ENCODE measurements at places on chromosomes 6 and 20.

GRCh38 chr20:4574356-4574690, 147.4 kb upstream of the PRND start:
- no peak for DNase-seq

GRCh38 chr6:8731874-8732273, 296.5 kb upstream of the SLC35B3 start:
- DNase-seq: no peak

DNA sequence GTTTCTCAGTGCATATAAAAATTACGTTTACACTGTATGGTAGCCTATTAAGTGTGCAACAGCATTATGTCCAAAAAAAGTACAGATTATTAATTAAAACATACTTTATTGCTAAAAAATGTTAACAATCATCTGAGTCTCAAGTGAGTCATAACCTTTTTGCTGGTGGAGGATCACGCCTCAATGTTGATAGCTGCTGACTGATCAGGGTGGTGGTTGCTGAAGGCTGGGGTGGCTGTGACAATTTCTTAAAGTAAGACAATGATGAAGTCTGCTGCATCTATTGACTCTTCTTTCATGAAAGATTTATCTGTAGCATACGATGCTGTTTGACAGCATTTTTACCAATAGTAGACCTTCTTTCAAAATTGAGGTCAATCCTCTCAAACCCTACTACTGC, 155.1 kb downstream of the BTBD9 start:
- DNase-seq: no peak

- DNase-seq: no peak
Measured at GRCh38 chr6:41555326-41556300, 9.4 kb downstream of the FOXP4 start.

- no peak for DNase-seq
Measured at GRCh38 chr6:33610779-33611732, 10.1 kb upstream of the ITPR3 start.

GRCh38 chr6:5590187-5590586, 328.9 kb downstream of the FARS2 start:
- no peak for DNase-seq

- DNase-seq: peak; percentile 84
Measured at GRCh38 chr6:4732691-4733315, 43.4 kb upstream of the CDYL start.

DNA sequence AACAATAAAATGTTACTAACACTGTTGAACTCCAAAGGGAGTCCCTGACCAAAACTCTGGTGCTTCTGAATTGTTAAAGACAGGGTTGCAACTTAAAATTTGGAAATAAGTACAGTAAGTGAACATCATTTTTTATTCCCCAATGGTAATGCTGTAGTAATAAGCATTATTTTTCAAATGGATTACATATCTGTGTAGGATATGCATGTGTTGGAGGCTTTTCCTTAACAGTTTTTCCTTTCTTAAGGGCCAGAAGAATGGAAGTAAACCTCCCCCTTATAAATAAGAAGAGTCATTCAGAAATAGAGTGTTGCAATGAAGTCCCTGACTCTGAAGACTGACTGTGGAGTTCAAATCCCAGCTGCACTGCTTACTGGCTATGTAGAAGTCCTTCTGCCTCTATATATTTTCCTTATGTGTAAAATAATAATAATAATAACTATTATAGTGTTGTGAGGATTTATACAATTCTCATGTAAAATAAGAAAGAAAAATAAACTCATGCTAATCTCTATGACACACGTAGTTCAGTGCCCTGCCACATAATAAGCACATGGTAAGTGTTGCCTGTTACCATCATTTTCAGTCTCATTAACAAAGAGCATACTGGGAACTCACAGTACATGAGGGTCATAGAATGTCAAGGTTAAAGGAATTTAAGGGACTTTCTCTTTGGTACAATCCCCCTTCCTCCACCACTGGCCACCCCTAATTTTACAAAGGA, 129.8 kb upstream of the SMLR1 start:
- no peak for DNase-seq

- no peak for DNase-seq
Measured at GRCh38 chr6:15456422-15456821, 206.4 kb downstream of the DTNBP1 start.

DNA sequence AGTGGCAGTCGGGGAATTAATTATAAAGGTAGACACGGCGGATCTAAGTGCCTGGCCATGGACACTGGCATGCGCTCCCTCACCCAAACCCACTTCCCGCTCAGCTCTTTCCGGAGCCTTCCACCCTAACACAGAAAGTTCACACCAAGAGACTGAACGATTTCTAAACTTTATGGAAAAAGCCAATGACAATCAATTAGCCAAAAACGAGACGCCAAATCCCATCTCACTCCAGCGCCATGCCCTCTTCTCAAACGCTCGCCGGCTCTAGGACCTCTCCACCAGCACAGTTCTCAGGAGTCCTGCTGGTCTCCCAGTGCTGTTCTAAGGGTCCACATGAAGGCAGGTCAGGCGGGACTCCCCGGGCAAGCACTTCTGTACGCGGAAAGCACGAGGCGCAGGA, 641 bp downstream of the SF3B5 start:
- DNase-seq: no peak

DNA sequence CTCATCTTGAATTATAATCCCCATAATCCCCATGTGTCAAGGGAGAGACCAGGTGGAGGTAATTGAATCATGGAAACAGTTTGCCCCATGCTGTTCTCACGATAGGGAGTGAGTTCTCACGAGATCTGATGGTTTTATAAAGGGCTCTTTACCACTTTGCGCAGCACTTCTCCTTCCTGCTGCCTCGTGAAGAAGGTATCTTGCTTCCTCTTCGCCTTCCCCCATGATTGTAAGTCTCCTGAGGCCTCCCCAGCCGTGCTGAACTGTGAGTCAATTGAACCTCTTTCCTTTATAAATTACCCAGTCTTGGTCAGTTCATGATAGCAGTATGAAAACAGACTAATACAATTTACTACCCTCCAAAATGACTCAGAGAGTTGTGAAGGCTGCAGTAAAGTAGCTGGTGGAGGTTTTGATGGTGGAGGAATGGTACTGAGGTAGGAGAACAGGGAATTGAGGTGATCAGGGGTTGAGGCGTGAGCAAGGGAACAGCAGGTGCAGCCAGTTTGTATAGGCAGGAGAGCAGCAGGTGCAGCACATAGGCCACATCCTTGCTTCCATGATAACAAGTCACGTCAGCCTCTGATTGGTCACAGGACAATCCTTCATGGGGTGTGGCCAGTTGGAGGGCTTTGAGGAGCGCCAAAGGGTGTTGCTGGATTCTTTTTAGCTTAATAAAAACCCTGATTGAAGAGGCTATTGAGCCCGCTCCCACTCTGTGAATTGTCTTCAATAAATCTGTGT, 150.0 kb downstream of the CDC5L start:
- no peak for DNase-seq

GRCh38 chr20:58584881-58585752, 66.0 kb upstream of the STX16 start:
- no peak for DNase-seq

DNA sequence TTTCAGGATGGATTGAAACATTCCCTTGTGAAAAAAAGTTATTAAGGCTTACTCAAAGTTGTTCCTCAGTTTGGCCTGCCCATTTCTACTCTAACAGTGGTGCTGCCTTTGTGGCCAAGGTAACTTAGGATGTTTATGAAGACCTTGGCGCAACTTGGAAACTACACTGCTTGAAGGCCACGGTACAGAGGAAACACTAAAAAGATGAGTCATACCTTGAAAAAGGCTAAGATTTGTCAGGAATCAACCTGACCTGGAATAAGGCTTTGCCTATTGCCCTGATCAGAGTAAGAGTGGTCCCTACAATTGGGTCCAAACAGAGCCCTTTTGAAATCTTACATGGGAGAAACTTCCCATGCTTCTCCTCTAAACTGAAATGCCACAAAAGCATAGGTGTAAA, 119.9 kb upstream of the MOCS1 start:
- no peak for DNase-seq

DNA sequence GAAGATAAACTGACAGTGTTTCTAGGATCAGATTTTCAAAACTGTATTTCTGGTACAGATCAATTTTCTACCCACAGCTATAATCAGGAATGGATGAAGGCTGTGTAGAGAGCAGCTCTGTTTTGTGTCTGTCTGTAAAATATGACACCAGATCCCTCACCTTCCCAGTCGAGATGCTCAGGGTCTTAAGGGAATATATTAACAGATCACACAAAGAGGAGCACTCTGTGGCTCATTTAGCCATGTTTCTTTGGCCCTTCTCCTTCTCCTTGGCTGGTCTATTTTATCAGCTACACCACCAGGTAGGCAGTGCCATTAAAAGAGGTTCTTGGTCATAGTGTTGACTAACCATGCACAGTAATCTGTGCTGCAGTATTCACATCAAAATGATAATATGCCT, 82.6 kb downstream of the PREP start:
- DNase-seq: no peak

- DNase-seq: no peak
Measured at GRCh38 chr20:61989741-61990140, 75.9 kb downstream of the TAF4 start.

GRCh38 chr20:62900052-62900691, 26.1 kb downstream of the DIDO1 start:
- peak; percentile 30 for DNase-seq

DNA sequence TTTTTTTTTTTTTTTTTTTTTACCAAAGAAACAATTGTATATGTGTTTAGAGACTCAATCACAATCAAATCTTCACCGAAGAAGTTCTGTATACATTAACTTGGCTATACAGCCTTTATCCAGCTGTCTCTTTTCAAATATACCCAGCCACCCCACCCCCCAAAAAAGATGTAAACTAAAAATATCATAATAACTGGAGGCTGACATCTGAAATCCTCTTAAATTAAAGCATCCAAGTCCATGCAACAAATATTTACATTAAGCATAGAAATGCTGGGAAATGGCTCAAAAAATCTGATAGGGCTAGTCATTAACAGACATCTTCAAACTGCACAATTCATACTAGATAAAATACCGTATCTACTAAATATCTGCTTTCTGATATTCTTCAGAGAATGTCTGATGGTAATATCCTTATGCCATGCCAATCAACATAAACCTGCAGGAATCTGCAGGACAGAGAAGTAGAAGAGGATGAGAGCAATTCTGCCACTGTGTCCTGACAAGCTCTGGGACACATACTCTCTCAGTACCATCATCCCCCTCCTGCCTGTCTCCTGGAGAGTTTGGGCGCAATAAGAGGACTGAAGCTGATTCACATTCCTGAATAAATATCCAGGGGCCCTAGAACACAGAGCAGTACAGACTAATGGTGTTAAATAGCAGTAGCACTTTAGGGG, 152.4 kb downstream of the KIF6 start:
- no peak for DNase-seq

DNA sequence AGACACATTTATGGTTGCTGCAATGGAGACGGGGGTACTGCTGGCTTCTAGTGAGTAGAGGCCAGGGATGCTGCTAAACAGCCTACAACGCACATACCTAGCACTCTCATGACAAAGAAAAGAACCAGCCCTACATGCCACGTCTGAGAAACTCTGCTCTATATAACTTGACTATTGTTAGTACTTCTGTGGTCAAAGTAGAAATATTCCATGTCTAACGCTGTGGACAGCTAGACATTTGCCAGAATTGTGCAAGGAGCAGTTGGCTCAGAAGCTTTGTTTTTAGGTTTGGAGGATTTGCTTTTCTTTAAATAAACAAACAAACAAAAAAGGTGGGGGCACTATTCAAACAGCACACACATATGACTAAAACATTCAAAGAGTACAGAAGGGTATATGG, 20.5 kb downstream of the UBE2V1 start:
- no peak for DNase-seq

- no peak for DNase-seq
Measured at GRCh38 chr6:51843456-51844056, 243.9 kb downstream of the PKHD1 start.

DNA sequence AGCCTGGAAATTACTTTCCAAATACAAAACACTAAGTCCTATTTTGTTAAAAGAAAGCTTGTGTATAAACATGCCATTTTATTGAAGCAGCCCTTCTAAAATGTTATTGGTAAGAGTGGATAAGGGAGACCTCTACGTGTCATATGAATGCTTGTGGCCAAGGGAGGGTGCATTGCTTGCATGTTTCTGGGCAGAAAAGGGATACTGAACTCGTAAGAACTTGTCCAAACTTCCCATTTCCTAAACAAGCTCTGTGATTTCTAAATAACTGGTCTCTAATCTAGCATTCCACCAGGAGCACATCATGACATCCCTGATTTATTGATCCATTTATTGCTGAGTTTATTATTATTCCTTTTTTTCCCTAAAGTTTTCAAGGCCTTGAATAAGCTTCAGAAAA, 474.1 kb downstream of the CD109 start:
- no peak for DNase-seq

- DNase-seq: no peak
Measured at GRCh38 chr6:33587529-33587928, 7.5 kb upstream of the BAK1 start.

- DNase-seq: no peak
Measured at GRCh38 chr20:56372850-56373249, 14.1 kb downstream of the FAM210B start.

- no peak for DNase-seq
Measured at GRCh38 chr6:112178846-112179245, 75.5 kb downstream of the LAMA4 start.

DNA sequence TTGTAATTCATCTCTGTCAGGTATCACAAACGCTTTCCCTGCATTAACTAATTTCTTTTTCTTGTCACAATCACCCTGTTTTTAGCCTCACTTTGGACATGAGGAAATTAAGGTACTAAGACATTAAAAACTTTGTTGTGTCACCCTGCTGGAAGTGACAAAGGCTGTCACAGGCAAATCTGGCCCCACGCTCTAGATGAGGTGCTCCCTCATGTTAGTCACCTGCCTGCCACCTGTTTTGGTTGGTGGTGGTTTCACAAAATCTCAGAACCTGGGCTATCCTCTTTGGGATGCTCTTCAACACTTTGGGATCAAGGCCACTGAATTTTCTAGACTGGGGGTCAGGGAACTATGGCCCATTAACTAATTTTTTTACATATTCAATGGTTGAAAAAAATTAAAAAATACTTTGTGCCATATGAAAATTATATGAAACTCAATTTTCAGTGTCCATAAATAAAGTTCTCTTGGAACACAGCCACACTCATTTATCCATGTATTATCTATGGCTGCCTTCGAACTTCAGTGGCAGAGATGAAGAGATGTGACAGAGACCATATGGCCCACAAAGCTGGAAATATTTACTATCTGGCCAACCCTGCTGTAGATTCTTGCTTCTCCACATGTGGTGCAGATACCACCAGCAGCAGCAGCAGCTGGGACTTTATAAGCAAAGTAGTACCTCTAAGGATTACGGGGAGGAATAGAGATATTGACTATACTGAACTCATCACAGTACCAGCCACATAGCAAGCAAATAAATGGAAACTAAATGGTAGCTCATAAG, 16.1 kb upstream of the TNFAIP3 start:
- DNase-seq: no peak

DNA sequence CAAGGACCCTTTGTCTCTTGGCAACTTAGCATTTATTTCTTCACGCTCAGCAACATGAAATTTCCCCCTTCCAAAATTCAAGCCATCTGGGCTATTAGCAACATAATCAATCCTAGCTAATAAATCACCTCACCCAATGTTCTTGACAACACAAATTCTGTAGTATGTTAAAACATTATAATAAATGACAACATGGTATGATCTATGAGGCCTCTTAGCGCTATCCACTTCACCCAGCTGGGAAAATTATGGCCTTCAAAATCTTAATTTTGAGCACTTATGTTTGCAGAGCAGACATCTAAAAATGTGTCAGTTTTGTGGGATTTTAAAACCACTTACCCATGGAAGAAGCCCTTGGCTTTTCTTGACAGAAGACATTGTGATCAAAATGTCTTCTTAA, 181.9 kb downstream of the HDGFL1 start:
- no peak for DNase-seq

Data from amniotic stem cell (primary cell).